CD4-positive, alpha-beta T cell treated with Interleukin-6 for 4 hours (primary cell): ENCODE measurements at places on chromosomes 16 and 17.

DNA sequence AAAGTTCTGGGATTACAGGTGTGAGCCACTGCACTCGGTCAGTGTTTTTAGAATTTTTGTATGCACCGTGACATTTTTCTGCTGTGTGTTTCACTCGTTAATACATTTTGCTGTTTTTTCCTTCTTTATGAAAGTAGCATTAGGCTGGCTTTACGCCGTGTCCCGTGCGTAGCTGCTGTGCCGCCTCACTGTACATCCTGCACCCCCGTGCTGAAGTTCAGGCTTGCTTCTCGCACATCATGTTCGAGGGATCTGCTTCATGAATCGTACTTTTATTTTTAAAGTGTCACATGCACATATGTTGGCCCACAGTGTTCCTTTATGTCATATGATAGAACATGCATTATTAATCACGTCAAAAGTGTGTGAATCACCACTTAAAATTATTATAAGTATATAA lies 84.4 kb upstream of the ZNF750 start:
- no peak for DNase-seq

GRCh38 chr17:2054512-2055291 lies at the start of gene HIC1:
Gene HIC1, plus strand, starts transcription at chr17:2055103. Its CDS starts 1,588 bp downstream, at chr17:2056691.
- peak; percentile 80 for DNase-seq

GRCh38 chr16:51137097-51137496 lies 14.0 kb downstream of the SALL1 start:
- no peak for DNase-seq

- no peak for DNase-seq
Observed at GRCh38 chr16:74724820-74725549, 24.3 kb upstream of the MLKL start.

GRCh38 chr17:40491486-40491885 lies 9.9 kb downstream of the TNS4 start:
- no peak for DNase-seq

DNA sequence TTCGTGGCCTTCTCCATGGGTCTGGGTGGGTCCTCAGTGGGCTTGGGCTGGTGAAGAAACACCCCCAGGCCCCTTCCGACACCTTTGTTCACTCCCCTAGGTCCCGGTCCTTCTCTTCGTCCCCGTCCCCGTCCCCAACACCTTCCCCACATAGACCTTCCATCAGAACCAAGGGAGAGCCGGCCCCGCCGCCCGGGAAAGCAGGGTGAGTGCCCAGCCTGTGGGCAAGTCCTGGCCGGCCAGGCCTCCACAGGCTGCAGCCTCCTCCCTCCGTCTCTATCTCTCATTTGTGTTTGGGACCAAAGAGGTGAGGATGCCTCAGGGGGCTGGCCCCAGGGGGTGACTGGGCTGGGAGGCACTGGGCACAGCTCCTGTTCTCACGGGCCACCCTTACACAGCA lies 14.5 kb upstream of the IL17C start:
- DNase-seq = no peak

GRCh38 chr16:15777533-15778203 lies 79.2 kb downstream of the MYH11 start:
- no peak for DNase-seq

DNA sequence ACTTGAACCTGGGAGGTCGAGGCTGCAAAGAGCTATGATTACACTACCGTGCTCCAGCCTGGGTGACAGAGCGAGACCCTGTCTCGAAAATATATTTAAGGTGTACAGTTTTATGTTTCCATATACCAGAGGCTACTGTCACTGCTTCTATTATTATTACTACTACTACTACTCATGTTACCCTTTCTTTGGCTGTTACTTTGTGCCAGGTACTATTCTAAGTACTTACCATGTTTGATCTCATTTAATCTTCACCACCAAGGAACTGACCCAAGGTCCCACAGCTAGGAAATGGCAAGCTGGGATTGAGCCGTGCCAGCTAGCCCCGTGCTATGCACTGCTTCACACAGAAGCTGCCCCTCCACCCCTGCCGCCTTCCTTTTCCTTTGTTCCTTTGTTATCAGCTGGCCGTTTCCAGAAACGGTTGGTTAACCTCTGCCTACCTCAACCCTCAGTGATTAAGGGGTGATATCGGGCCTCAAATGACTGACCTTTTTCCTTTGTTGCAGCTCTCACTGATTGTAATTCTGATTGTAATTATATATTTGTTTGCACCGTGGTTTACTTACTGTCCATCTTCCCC lies 78.4 kb downstream of the ABCC1 start:
- DNase-seq = no peak

- DNase-seq = no peak
Observed at GRCh38 chr17:27342059-27342458, 48.1 kb downstream of the WSB1 start.

DNA sequence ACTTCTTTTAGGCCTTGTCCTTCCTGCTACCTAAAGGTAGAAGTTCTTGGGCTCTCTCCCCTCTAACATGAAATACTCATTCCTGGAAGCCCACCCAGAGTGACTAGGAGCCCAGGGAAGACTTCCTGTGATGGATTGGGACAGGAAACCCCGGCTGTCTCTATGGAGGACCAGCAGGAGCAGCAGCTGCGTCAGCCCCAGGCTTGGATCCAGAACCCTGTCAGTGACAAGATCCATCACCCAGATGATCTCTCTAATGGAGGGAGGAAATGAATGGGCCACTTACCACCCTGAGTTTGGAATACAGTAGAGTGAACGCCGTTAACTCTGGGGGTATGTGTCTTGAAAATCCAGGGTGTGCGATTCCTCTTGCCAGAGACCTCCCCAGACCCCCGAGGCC lies 195.7 kb upstream of the WSCD1 start:
- no peak for DNase-seq

DNA sequence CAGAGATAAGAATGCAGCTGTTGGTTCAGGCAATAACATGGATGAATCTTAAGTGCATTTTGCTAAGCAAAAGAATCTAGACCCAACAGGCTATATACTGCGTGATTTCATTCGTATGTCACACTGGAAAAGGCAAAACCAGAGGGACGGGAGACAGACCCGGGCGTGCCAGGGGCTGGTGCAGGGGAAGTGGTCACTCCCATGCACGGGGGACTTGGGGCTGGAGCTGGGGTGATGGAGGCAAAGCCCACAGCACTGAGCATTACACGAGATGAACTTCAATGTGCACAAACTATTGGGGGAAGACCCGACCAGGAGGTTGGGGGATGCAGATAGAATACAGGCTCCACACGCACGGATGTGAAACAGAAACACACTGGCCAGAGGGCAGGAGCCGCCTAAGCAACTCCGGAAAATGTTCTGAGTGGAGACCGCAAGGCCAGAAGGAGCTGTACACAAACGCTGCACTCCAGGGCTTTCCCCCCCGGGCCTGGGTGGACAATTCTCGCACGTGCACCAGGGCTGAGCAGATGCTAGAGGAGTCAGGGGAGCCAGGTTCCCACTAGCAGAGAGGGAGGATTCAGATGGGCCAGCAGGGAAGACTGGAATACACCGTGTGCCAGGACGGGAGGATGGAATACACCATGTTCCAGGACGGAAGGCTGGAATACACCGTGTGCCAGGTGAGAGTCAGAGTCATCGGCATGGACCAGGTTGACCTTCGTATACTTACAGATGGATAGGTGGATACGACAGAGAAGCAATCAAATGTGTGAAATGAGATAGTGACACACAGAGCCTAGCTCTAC lies 11.3 kb downstream of the LMF1 start:
- no peak for DNase-seq

GRCh38 chr17:3963237-3964201 lies 718 bp downstream of the ATP2A3 start:
- peak; percentile 89 for DNase-seq

DNA sequence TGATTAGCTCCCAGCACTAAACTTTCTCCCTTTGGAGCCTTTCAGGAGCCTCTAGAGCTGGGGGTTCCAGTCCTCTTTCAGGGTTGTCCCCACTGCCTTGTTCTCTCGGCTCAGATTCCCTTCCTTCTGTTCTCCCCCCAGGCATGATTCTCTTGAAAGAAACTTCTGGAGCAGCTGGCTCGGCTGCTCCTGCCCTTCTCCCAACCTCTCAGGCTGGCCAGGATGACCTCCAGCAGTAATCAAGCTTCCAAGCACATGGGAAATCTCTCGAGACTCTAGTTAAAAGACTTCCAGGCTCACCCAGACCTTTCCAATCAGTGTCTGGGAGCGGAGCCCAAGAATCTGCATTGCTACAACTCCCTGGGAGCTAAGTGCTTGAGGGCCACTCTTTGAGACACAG lies 3.6 kb downstream of the SDK2 start:
- no peak for DNase-seq

GRCh38 chr17:8940866-8941471 lies 24.5 kb downstream of the PIK3R5 start:
- peak; percentile 59 for DNase-seq
